Left ventricle myocardium superior (tissue), 1 donor: ENCODE measurements at places on chromosomes 2 and 18. TPM values are rescaled to one million over a fixed set of nuclear protein-coding genes. Genes with fewer than 3 reads are reported as not detected.

DNA sequence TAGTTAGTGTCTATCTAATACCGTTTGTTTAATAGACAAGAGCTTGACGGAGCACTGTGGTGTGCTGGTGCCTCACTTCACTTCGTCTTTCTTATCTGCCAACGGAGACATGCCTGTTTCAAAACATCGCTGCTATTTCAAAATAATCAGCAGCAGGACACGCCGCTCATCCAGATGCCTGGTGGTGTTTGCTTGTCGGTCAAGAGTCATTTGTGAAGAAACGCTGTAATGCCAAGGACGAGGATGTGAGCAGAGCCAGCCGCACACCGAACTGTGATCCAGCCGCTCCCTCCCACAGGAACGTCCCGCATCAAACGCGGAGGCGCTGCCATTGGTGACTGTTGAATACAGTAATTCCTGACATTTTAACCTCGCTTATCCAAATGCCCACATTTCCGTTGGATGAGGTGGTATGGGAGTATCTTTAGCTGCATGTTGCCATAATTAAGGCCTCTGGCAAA lies 432.4 kb downstream of the FBXO15 start:
- peak; percentile 33 for DNase-seq

DNA sequence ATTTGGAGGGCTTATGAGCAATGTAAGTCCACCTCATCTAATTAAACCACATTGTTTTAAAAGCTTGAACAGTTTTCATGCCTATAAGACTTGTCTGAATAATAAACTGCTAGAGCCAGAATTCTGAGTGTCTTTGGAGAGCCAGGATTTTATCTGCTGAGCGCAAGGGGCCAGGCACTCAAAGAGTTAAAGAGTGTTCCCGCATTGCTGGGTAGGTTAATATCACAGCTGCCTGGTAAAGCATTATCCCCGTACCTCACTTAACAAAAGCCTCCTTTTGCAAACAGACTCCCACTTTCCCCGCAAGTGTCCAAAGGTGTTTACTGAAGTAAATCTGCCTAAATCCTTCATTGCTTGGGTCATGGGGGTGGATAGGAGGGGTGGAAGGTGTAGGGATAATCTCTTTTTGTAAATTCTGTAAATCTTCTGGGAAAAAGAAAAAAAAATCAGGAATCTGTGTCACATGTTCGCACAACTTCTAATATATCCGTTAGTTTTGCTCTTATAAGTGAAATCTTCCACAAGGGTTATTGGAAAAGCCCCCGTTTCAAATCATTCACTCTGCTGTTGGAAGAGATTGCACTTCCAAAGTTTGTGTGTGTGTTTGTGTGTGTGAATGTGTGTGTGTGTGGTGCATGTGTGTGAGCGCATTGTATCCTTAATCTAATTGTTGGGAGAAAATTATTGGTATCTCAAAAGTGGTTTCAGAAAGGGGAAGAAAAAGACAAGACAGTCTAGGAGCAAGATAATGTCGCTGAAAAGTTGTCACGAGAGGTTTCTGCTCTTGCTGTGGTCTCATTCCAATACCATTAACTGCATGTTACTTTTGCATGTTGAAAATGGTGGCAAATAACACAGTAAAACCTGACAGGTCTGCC lies 10.7 kb downstream of the ZEB2 start:
- no peak for DNase-seq

Gene ZFAND2B
- 20.3 TPM for total RNA-seq

Gene ATP8B1
- total RNA-seq: 4.0 TPM

Gene INPP5D
- total RNA-seq: 5.8 TPM

- no peak for DNase-seq
These were observed 19.9 kb downstream of the MBOAT2 start for GRCh38 chr2:8983571-8983970.

Gene VSNL1
- total RNA-seq: 18.6 TPM

DNA sequence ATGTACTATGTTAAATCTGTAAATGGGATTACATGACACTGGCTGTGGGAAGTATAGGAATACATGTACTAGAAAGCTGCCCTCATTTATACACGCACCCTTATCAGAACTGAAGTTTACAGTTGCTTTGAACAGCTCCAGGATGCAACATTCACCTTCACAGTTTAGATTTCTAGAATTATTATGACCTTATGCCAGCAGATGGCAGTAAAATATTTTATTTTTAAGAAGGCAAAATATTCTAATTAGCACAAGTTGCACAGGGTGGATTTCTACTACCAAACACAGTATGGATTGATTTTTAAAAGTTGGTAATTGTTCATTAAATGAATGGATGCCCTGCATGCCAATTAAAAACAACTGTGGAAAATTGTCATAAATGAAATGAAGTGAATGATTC lies 670.4 kb downstream of the KCNJ3 start:
- no peak for DNase-seq

- no peak for DNase-seq
These were observed 43.0 kb downstream of the PTPN2 start for GRCh38 chr18:12841070-12841469.

Gene ABCG8
- not detected for total RNA-seq

- DNase-seq: no peak
These were observed 490.7 kb downstream of the EIPR1 start for GRCh38 chr2:2886922-2887321.

DNA sequence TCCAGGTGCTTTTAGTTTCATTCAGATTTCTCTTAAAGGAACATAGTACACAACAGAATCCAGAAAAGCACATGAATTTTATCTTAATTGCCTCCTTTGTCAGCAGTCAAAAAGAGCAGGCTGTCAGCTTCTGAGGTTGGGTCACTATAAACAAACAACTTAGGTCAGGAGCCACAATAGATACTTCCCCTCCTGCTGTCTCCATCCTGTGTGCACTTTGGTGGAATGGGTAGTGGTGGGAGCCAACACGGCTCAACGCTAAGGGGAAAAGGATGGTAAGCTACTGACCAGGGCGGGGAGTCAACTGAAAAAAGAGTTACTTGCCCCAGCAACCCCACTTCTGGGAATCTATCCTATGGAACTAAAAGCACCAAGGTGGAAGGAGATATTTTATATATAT lies 121.9 kb downstream of the PAX3 start:
- DNase-seq: no peak

Gene SLC11A1
- total RNA-seq: 4.5 TPM

DNA sequence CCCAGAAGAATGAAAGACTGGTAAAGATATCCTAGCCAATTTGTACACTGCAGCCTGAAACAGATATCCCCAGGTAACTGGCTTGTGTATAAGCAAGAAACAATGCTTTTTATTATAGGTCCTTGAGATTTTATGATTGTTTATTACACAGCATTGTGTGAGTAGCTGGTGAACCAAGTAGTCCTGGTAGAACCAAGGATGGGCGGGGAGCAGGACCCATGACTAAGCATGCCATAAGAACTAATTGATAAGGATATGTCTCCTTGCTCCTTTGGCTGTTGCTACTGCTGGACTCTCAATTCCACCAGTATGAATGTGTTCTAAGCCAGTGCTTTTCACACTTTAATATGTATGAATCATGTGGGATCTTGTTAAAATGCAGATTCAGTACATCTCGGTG lies 12.3 kb upstream of the ALMS1 start:
- no peak for DNase-seq
